ENCODE measurements at places on chromosomes 2 and 18.

DNA sequence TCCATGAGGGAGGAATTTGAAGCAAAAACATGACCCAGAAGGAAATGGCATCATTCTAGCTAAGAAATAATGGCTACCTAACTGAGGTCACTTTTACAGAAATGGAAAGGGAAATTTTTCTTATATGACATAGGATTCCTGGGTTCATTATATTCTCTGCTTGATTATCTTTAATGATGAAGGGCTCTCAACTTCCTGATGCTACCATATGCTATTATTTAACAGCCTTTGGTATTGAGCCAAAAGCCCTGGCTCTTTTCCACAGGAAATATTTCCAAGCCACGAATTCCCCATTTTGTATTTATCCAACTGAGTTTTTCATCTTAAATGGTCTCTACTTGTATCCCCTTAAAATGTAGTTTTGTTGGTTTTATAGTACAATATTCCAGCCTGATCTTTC lies 63.2 kb upstream of the NPAS2 start:
- DNase-seq = no peak

DNA sequence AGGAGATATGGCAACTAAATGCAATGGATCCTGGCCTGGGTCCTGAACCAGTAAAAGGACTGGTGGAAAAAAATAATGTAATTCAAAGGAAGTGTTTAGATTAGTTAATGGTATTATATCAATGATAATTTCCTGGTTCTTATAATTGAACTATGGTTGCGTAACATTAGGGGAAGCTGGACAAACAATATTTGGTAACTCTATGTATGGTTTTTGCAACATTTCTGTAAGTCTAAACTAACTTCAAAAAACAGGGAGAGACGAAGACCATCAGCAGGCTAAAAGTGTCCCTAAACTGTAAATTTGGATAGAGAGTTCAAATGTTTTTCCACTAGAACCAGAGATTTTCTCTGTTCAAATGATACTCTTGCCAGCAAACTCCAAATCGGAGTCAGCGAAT lies 36.9 kb downstream of the KLF7 start:
- no peak for DNase-seq

GRCh38 chr2:219857751-219858150 lies 230.3 kb downstream of the SLC4A3 start:
- DNase-seq = no peak

DNA sequence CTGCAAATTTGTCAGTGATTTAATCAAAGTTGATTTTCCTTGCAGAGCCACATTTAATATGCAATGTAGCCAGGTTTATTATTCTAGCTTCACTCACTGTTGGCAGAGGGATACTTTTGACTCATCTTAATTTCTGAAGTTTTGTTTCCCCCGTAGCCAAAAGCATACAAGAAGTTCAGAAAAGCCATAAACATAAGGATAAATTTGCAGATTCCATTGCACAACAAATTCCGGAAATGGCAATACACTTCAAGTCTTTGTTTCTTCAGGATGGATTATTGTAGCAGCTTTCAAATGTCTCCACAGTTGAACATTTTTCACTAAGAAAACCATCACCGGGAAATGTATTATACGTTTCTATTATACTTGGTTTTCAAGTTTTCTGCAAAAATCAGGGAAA lies 88.0 kb upstream of the ZCCHC2 start:
- no peak for DNase-seq

GRCh38 chr2:188884046-188884445 lies 90.1 kb upstream of the COL3A1 start:
- no peak for DNase-seq

GRCh38 chr18:28127228-28127627 lies 49.7 kb downstream of the CDH2 start:
- no peak for DNase-seq

DNA sequence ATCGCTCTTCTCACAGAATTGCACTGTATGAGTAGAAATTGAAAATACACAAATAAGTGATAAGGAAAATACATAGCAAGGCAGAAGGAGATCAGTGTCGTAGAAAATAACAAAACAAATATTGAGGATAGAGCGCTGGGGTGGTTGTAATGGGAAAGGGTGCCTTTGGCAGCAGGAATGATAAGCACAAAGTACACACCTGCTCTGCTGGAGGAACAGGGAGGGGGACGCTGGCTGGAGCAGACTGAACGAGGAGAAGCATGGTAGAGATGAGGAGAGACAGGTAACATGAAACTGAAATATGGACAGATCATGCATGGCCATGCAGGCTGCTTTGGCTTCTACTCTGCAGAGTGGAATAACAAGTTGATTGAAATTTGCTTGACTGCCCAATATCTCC lies 181.2 kb upstream of the FSHR start:
- peak; percentile 29 for DNase-seq

- DNase-seq = peak; percentile 26
These were observed 69.9 kb downstream of the CTAGE1 start for GRCh38 chr18:22347606-22348511.

- no peak for DNase-seq
These were observed 76.8 kb downstream of the SLC39A10 start for GRCh38 chr2:195733831-195734230.

DNA sequence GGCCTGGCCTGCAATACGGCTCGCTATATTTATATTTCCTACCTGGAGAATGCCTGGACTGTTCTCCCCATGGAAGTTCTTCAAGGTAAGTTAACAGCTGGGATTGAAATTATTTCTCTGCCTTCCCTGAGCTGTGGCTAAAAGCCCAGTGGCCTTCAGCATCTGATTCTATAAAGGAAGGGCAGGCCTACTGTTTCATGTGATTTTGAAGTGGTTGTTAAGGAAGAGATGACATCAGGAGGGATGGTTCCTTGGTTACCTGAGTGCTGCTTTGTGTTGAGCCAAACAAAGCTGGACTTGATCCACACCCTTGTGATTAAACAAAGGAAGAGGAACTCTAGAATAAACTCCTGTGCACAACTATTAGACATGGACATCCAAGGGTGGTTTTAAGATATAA lies 61.6 kb downstream of the MFSD6 start:
- DNase-seq = peak; percentile 99

GRCh38 chr18:66990909-66991308 lies 387.0 kb upstream of the CDH19 start:
- DNase-seq = peak; percentile 33

- no peak for DNase-seq
These were observed 72.9 kb downstream of the PRPF40A start for GRCh38 chr2:152644189-152644873.

DNA sequence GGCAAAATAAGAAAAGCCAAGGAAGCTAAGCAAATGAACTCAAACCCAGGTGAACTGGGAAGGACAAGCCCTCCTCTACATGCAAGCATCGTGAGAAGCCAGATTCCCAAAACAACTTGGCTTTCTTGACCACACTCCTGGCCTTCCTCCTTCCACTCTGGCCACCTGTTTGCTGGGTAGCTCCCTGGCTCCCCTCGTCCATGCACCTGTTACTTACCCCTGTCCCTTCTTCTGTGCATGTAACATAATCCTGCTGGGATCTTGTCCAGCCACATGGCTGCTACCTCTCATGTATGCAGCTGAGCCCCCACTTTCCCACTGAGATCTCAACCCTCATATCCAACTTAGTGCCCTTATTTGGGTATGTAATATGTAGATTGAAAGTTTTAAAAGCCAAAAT lies 121.6 kb downstream of the MYO5B start:
- no peak for DNase-seq

GRCh38 chr2:207319316-207319715 lies 153.6 kb upstream of the KLF7 start:
- no peak for DNase-seq

- no peak for DNase-seq
These were observed 420.2 kb upstream of the MEX3C start for GRCh38 chr18:51617572-51618260.

DNA sequence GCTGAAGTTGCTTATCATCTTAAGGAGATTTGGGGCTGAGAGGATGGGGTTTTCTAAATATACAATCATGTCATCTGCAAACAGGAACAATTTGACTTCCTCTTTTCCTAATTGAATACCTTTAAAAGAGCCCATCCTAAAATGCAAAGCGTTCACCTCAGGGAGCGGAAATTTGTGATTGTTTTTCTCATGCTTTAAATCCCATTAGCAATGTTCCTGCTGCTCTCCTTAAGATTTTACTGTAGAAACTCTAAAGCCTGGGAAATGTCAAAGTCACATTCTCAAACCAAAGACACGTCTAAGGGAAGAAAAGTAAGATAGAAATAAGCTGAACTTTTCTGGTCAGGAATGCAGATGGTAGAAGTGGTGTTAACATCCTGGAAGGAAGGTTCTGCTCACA lies 285.8 kb upstream of the MAP2 start:
- DNase-seq = no peak

GRCh38 chr2:138023976-138024375 lies 59.7 kb downstream of the HNMT start:
- DNase-seq = no peak

DNA sequence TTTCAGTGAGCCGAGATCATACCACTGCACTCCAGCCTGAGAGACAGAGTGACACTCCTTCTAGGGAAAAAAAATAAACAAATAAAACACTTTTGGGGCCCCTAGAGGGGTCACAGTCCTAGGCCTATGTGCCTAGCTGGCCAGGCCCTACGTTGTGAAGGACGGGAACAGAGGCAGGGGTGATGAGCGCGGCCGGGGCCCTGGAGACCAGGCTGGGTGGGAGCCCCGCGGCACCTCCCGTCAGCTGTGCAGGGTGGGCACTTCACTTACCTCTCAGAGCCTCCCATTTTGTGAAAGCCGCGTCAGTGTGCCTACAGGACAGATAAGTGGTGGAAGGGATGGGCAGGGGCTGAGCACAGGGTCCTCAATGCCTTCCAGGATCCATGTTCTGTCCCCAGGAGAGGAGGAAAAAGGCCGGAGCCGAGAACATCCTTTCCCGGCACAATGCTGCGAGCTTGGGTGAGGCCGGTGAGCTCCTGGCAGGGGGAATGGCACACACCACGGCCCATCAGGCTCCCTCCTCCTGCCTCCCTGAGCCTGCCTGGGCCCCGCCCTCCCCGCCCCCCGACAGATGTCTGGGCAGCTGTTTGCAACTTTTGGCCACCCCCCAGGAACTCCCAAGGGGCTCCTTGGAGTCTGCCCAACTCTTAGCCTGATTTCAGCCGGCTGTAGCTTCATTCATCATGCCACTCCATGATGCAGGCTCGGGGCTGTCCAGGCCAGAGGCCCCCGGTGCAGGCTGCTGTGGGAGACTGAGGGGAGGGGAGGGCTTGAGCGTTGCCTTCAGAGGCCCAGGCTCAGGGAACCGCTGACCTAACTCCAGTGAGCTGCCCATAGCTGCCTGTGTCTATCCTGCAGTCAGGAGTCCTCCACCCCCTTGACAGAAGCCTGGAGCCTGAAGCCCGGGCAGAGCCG lies 196.5 kb downstream of the TFCP2L1 start:
- no peak for DNase-seq

GRCh38 chr2:101327863-101328394 lies 19.4 kb upstream of the RNF149 start:
- peak; percentile 95 for DNase-seq

DNA sequence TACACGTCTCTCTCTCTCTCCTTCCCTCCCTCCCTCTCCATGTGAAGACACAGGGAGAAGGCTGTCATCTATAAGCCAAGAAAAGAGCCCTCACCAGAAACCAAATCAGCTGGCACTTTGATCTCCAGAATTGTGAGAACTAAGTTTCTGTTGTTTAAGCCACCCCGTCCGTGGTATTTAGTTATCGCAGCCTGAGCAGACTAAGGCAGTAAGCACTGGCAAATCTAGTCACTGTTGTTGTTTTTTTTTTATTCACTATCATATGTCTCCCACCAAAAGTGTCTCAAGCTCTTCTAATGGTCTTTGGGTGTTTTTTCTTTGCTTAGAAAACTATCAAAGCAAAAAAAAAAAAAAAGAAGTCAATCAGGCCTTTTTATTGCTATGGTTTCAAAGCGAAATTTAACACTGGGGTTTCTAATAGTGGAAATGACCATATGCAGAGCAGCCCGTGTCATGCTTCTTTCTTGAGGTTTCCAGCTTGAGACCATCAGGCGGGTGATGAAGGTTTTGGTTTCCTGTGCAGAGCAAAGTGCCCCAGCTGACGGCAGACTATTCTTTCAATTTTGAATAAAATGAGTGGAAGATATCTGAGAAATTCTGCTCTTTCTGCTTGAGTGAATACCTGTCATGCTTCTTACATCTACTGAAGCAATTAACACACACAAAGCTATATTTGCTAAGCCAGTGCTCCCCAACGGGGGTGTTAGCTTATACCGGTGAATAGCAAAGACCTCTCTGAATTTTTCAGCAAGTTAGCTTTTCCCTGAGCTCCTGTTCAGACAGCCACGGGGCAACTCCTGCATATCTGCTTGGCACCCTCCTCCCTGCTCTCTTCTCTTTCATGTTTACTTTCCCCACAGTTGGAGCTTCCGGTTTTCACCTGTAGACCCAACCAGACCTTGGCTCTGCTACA lies 394.1 kb upstream of the ATP5MC3 start:
- DNase-seq = peak; percentile 16

GRCh38 chr2:233449081-233449901 lies 95.0 kb downstream of the DGKD start:
- peak; percentile 8 for DNase-seq

- no peak for DNase-seq
These were observed 296.6 kb downstream of the NAPG start for GRCh38 chr18:10822456-10822855.

GRCh38 chr2:37797081-37797480 lies 125.6 kb upstream of the CDC42EP3 start:
- DNase-seq = no peak

DNA sequence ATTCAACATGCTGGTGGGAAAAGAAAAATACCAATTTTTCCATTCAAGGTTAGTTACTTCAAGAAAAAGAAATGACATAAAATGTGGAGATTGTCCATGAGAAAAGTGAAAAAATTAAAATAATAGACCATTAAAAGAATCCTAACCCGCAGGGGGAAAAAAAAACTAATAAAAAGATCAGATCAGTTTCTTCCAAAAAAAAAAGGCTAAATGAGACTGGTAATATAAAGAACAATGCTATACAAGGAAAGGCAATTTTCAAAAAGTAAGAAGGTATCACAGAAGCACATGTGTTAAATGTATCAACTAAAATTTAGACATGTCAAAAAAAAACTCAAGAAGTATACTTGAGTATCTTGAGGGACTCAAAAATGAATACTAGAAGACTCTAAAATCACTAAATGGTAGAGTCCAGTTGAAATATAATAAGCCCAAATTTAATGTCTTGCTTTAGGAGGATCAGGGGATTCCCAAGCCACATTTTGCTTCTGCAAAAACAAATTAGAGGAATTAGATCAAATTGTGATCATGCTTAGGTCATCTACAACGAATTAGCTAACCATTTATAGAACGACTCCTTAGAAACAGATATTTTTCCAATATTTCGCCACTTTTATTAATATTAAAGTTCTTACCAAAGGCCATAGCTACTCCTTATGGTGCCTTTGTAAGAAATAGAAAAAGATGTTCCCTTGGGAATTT lies 35.8 kb upstream of the GLS start:
- no peak for DNase-seq

DNA sequence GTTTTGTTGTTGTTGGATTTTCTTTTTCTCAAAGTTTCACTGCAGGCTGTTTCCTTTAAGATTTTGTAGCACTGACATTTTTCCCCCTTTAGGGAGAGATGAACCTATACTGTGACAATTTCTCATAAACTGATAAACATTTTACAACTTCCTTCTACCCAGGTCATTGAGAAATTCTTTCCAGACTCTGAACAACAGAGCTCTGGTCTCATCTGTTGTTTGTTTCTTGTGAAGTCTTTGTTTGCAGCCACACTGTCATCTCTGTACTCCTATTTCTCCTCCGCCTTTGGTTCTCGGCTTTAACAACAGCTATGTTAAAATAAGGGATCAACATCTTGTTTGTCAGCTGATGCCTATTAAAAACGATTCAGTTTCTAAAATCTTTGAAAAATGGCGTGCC lies 167.6 kb downstream of the VWC2L start:
- no peak for DNase-seq

- no peak for DNase-seq
These were observed 81.9 kb upstream of the COL5A2 start for GRCh38 chr2:189261431-189261841.

All from DMS53 (cell line).